Activated CD4-positive, alpha-beta T cell treated with anti-CD3 and anti-CD28 coated beads, Interleukin-2, amount 50 U/mL, for 24 hours (primary cell): ENCODE measurements at places on chromosomes 16 and 17.

DNA sequence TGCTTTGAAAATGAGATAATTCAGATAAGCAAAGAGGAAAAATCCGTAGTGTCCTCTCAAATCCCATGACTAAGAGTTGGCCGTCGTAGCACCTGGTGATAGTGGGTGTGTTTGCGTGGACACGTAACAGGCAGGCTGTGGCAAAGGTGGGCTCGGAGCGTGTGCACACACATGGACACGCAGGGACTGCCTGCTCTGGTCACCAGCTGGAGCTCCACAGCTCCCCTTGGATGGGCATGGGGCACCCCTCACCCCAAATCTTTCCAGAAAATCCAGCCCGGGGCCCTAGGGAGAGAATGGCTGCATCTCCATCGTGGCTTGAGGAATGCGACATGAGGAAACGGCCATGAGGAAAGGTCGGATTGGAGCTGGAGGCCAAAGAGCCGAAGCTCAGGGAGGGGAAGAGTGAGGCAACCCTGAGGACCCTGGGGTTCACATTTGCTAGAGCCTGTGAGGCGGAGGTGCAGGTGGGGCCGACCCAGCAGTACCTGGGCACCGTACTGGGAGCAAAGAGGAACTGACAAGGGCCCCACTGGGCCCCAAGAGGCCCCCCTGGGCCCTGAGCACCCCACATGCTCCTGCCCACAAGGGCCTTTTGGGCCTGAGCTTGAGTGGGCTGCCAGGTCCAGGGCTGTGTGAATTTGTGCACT, 51.6 kb downstream of the DNAH17 start:
- DNase-seq: no peak

DNA sequence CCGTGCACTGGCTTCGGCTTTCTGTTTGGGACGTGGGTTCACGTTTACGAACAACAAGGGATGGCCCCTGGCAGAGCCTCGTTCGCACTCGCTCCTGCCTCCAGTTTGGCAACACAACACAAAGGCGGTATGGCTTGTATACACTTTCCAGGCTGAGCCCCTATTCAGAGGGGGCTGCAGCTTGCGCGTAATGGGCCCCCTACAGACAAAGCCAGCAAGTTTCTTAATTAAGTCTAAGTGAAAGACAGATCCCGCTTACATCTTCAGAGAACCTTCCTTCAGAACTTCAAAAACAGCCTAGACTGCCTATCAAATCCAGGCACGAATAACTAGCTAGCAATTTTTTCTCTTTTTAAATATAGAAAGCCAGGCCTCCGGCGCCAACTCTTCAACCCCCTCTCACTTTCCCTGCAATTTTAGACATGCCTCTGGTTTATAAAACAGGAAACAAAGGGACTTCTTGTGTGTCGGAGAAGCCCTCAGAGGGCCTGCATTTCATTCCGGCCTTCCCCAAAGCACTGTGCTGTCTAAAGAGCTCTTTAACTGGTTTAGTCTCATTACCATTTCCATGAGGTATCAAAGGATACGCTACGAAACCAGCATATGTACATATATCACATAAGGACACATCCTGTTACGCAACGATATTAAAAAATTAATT, 244.9 kb downstream of the STX8 start:
- no peak for DNase-seq

DNA sequence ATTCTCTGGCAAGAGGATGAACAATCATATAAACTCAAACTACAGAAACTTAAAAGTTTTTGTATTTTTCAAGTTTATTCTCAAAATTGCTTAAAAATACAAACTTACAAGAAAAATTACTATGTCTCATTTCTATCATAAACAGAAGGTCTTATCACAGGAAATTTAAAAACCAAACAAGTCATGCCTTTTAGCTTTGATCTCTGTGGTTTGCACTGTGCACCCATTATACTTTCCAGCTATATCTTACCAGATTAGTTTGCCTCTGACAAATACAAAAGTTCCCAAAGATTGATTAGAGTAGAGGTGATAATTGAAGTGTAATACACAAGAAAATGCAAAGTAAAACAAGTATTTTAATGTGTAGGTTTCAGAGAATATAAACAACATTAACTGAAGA, 117.4 kb downstream of the MYO1D start:
- DNase-seq: no peak

GRCh38 chr16:67486805-67487204, 3.5 kb upstream of the AGRP start:
- no peak for DNase-seq

- no peak for DNase-seq
These were observed 251.9 kb upstream of the AXIN2 start for GRCh38 chr17:65813306-65813705.

DNA sequence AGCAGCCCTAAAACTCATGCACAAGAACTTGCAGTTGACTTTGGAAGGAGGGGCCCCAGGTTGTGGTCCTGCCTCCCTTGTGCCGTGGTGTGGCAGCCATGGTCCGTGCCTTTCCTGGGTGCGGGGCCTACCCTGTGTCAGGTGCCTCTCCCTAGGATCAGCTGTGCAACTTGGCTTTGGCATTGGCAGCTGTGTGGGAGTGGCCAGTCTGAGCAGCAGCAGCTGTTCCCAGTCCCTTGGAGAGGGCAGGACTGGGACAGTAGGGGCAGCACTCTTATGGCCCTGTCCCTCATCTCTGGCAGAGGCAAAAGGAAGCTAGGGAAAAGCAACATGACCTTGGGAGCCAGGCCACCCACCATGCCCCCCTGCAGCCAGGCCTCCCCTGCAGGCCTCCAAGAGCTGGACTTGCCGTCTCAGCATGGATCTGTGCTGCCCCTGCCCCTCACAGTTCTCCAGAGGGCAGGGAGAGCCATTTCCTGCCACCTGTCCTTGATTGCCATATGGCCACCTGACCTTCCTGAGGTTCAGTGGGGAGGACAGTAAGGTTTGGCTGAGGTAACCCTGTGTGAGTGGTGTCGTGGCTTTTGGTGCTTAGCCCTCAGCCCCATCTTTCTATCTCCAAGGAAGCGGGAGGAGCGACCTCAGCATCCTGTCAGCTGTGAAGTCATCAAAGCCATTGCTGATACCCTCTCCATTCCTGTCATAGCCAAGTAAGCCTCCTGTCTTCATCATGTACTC, 15.5 kb upstream of the NFATC3 start:
- DNase-seq: no peak

DNA sequence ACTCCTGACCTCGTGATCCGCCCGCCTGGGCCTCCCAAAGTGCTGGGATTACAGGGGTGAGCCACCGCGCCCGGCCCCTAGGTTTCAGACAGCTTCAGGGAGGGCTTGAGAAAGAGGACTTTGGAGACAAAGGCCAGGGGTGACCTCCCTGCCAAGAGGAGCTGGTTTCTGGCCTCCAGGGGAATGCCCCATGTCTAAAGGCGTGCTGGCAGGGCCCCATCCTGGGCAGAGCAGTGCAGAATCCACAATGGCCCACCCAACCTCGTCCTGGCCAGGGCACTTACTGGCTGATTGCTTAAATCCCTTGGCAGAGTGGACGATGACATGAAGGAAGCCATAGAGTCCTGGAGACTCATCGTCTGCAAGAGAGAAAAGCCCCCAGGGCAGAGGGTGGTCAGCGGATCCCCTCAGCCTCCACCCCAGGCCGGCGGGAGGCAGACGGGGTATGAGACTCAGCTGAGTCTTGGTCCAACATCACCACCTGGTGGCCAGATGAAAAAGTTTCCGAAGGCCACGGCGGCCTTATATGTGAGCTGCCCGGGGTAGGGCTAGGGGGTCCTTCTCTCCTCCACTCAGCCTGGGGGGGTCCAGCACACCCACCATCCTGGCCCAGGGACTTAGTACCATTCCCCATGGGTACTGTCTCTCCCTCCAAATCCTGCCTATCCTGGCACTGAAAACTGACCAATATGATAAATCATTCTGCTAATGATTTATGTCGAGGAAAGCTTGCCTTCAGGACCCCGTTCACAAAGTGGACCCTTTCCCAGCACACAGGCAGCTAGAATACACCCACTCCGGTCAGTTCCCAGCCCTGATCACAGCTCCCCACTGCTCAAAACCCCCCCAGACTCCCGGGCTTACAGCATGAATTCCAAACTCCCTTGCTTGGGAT, 59.1 kb downstream of the TIMM22 start:
- peak; percentile 9 for DNase-seq

GRCh38 chr17:66507103-66507923, 204.9 kb downstream of the PRKCA start:
- DNase-seq: no peak

DNA sequence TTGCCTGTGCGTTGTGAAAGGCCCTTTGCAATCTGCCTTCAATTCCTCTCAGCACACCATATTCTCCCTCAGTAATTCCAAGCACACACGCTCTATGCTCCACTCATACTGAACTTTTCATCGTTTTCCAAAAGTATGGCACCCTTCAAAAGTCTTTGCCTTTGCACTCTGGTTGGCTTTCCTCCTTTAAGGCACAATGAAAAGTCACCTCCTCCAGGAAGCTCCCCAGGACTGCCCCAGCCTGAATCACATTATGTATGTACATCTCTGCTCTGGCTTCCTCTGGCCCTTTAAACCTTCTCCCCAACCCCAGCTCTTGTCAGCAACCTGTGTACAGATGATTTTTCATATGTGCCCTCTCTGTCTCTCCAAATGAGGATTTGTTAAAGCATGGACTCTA, 250.7 kb downstream of the MAF start:
- no peak for DNase-seq

DNA sequence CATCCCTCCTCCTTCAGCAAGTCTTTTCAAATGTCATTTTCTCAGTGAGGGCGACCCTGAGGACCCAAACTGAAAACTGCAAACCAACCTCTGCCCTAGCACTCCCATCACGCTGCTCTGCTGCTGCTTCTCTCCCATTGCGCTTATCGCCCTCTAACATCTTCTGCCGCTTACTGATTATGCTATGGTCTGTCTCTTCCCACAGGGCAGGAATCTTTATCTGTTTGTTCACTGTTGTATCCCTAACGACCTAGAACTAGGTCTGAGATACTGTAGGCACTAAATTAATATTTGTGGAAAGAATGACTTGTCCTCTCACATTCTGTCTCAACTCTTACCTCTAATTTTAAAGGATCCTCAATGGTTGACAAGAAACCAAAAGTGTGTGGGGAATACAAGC, 12.5 kb downstream of the ZSCAN32 start:
- DNase-seq: no peak

DNA sequence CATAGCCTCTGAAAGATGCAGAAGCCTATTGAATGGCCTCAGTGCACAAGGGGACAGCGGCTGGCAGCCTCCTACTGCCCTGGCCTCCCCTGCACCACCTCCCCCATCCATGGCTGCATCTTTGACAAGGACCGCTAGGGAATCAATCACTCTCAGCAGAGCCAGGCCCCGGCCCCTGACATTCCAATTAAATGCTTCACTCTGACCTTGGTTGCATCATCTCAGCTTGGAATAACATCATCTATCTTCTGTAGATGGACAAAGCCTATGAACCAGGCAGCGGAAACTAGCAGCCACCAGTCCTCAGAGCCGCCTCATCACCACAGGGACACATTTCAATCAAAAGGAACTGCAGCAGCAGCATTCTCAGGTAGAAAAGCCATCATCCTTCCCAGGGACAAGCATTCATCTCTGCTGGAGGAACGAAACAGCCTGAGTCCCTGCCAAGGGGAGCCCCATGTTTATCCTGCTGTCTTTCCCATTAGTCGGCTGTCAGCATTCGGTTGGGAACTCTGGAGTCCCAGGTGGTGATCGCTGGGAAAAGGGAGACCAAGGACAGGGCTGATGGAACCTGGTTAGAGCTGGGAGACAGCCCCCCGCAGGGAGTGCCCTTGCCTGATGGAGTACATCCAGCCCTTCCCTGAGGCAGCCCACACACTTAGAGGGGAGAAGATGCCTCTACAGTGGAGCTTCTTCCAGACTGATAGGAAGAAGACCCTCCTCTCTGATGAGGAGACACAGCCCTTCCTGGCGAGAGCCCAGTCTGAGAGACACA, 11.5 kb upstream of the TMEM132E start:
- DNase-seq: no peak

GRCh38 chr17:142102-142661, 4.8 kb downstream of the SCGB1C2 start:
- DNase-seq: no peak

DNA sequence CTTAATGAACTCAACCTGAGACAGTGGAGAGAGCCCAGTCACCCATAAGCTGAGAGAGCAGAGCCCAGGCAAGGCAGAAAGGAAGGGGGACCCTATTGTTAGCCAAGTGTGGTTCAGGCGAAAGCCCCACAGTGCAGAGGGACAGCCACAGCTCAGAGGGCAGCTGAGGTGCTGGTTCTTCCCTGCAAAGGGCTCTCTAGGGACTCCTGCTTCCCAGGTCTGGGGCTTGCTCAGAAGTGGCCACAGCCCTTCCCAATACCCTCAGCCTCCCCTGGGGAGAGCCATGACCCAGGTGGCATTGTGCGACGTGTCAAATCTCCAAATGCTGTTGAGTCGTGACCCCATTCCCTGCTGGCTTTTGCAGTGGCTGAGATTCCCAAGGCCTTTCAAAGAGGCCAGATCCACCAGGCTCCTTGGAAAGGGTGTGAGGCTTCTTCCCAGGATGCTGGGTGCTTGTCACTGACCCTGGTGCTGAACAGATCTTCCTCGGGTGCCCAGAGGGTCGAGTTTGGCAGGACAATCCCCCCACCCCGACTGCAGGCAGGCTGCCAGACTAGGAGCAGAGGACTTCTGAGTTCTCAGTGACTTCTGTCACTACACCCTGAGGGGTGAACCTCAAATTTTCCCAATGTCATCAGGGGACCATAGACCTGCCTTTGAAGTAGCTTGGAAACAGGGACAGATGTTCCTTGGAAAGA, 2.5 kb upstream of the CCL17 start:
- DNase-seq: no peak

DNA sequence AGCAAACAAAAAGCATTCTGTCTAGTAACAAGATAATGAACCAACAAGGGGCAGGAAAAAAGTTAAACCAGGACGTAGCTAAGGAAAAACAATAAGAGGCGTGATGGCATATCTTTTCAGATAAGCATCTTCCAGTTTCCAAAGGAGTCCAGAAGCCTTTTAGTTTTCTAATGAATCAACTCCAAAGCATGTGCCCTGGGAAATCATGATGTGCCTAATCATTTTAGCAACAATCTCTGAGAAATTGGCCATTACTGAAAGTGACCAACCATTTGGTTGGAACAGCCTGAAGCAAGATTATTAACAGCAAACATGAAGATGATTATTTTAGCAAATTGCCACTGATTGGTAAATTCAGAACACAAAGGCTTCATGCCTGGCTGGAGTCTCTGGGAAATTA, 440.9 kb upstream of the MAF start:
- no peak for DNase-seq

GRCh38 chr17:66192378-66192687, 400 bp upstream of the CEP112 start:
- no peak for DNase-seq

DNA sequence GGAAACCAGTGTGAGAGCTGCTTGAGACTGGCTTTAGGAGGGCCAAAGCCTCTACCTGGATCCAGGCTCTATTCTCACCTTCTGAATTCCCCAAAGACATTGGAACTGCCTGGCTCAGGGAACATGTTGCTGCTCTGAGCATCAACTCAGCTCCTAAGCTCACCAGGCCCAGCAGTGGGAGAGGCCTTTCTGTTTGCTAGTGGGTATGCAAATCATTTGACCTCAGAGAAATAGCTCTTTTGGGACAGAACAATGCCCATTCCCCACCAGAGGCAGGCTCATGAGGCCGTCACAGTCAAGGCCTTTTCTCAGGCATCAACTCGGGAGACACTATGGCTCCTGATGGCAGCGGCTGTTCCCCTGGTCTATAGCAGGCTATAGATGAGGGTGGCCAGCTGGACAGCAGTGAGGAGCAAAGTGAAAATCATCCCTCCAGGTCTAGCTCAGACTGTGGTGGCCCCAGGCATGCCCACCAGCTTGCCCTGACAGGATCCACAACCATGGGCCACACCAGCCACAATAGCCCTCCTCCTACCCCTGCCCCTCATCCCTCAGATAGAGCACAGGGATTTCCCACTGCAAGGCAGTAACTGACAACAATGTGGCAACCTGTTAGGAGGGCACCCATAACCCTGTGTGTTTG, 30.4 kb upstream of the GFOD2 start:
- no peak for DNase-seq
